ENCODE measurements at places on chromosomes 2 and 18.

- no peak for DNase-seq
Observed at GRCh38 chr18:62763101-62763521, 47.8 kb downstream of the PHLPP1 start.

DNA sequence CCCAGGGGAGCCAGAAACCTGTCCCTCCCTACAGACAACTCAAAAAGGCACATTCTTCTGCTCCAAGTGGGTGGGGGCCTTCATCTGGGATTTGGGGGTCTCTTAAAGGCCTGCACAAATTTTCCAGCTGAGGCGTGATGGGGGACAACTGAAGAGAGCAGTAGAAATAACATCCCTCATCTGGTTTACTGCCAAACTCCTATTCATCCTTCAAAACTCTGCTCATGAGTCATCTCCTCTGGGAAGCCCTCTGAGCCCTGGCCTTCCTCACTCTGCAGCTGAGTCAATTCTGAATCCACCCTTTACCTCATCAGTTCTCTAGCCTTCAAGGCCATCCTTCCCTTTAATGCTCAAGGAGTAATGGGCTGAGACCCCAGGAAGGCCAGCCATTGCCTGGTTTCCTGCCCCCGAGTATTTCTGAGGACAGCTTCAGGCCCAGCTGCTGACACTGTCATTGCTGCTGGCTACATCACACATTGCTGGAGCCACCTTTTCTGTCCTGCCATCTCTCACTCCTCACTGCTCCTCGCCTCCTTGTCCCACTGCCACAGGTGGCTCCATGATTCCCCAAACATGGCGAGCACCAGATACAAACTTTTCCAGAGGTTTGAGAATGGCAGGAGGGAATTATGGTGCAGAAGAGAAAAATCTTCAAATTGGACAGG, 32.2 kb upstream of the GLI2 start:
- no peak for DNase-seq

- DNase-seq, result no peak
Observed at GRCh38 chr2:26298286-26298637, 47.7 kb upstream of the SELENOI start.

DNA sequence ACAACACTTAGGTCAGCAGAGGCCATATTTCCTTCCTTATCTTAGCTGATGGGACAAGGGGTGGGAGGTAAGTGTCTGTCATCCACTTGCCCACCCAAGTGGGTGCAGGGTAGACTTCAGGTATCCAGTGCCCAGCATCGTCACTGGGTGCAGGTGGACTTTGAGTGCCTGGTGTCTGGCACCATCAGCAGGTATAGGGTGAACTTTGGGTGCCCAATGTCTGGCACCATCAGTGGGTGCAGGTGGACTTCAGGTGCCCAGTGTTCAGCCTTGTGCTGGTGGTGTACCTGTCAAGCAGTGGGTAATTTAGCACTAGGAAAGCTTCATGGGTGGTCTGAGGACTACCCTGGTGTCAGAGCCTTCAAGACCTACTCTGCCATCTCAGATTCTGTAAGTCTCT, 175.6 kb downstream of the SEPTIN10 start:
- no peak for DNase-seq

GRCh38 chr18:68791801-68792200, 6.1 kb upstream of the CCDC102B start:
- DNase-seq, result no peak

GRCh38 chr18:13440277-13441248, 222.0 kb downstream of the LDLRAD4 start:
- no peak for DNase-seq

DNA sequence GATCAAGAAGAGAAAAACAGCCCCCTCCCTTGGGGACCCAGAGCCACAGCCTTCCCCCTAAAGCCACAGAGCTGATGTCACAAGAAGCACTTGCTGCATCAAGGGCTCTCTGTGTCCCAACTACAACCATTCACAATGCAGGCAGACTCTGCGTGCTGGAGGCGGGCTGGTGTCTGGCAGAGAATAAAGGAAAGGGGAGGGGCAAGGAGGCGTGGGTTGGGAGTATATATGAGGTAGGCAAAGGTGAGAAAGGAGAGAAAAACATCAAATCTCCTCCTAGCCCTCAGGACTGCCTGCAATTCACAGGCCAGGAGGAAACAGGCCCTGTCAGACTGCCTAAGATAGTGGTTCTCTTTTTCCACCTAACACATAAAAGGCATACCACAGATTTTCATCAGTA, 48.8 kb upstream of the IHH start:
- no peak for DNase-seq

- no peak for DNase-seq
Observed at GRCh38 chr2:66730441-66730840, 295.5 kb downstream of the MEIS1 start.

DNA sequence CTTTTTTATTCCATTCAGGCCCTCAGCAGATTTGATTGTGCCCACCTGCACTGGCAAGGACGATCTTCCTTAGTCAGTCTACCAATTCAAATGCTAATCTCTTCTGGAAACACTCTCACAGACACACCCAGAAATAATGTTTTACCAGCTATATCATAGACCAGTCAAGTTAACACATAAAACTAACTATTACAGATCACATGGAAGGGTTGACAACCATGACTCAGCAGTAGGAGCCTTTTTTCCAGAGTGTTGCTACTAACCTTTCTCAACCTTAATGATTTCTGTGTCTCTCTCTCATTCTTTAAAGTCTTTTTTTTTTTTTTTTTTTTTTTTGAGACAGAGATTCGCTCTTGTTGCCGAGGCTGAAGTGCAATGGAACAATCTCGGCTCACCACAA, 143.5 kb upstream of the MSH6 start:
- DNase-seq, result no peak

DNA sequence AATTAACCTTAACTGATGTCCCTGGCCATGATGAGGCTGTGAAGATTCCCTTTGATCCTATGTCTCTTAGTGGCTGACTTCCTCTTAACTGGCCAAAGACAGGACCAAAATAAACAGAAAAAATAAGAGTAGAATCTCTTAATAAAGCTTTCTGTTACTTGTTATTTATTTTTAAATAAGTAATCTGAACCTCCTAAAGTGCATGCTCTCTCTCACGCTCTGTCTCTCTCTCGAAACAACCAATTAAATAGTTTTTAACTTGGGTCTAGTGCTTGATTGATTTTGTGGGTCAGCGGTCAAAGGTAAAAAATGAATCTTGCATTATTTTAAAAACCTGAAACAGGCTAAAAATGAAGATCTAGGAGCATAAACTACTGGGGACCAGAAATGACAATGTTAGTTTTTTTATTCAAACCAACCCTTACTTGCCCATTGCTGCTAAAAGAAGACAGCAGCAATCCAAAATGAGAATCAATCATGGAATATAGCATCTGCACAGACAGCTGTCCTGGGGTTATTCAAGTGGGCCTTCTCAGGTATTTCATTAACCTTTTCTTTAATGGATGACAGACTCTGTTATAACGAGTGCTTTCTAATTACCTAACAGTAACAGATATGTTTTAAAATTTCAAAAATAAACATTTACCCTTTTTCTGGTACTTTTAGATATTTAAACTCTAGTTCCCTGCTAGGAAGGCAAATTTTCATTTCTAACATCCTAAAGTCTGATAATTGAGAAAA, 11.2 kb downstream of the GAREM1 start:
- no peak for DNase-seq

DNA sequence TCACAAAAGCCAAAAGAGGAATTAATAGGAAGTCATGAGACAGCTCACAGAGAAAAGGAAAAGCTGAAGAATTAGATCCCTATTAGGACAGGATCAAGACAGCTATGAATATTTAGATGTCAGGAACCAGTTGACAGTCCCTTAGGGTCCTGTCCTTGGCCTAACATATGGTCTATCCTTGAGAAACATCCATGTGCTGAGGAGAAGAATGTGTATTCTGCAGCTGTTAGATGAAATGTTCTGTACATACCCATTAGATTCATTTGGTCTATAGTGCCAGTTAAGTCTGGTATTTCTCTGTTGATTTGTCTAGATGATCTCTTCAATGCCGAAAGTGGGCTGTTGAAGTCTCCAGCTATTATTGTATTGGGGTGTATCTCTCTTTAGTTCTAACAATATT, 37.6 kb upstream of the SLC40A1 start:
- no peak for DNase-seq

GRCh38 chr2:63122921-63123320, 72.3 kb downstream of the OTX1 start:
- no peak for DNase-seq

DNA sequence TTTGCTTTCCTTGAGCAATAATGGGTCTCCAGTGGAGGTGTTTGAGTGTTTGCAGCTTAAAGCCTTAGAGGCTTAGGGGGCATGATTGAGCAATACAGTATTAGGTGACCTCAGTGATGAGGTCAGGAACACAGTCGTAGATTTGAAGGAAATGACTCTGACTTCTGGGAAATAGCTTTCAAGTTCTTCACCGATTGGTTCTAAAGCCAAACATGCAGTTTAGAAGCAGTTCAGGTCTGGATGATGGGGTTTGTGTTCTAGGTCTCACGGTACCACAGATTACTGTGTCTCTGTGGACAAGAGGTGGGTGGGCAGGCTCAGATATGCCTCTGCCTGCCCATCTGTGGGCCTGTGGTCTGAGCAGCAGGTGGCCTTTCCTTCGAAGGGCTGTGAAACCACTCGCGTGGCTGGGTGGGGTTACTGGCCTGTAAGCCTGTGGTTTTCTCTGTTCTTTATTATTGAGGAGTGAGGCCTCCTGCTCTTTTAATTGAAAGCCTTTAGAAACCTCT, 7.8 kb downstream of the MTHFD2 start:
- DNase-seq, result no peak

DNA sequence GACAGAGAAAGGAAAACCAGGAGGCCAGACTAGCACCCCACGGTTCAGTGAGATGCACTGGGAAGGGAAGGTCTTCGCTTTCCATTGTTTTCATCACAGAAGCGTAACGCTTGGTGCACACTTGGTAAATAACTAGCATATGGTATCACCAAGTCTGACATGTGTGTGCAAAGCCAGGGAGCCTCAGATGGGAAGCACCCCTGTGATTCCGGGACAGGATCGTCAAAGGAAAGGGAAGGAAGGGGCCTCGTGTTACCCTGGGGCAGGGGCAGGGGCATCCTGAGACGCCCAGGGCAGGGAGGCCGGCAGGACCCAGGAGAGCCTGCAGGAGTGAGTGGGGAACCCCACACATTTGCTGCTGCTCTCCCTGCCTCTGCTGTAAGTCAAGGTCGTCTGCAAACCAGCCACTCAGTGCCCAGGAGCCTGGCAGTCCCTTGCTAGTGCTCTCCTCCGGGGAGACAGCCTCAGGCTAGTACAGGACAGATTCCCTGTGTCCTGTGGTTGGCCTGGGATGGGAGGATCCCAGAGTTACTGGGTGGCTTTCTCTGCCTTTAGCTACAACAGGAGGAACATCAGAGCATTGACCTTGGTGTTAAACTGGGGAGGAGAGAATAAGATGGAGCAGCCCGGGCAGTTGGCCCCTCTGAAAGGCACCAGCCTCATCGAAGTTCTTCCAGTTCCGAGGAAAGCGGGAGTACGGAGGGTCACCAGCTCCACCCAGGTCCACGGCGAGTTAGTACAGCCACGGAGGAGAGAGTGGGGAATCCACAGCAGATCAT, 192.5 kb downstream of the NDUFA10 start:
- no peak for DNase-seq

- no peak for DNase-seq
Observed at GRCh38 chr18:34771958-34772357, 61.9 kb downstream of the DTNA start.
